ENCODE measurements at places on chromosomes 5 and 9.
A peak's percentile ranks its signal among the peaks of the same experiment; 100 is the strongest.

DNA sequence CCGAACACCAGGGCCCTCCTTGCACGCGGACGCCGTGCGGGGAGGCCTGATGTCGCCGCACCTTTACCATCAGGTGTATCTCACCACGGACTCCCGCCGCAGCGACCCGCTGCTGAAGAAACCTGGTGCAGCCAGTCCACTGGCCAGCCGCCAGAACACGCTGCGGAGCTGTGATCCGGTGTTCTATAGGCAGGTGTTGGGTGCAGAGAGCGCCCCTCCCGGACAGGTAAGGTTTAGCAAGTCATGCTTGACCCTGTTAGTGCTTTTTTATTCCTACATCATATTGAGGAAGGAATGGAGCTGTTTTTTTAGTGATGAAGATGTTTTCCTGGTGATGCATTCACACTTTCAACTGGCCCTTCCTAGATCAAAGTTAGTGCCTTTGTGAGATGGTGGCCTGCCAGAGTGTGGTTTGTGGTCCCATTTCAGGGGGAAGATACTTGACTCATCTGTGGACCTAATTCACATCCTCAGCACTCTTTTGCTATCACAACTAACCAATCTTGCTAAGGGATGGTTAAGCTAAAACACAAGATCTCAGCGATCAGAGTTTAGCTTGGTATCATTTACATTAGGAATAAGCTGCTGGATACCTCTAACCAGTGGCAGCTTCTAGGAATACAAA lies 2.7 kb downstream of the PCDHGC3 start:
- DNase-seq, result no peak

- DNase-seq, result no peak
Measured at GRCh38 chr9:935348-935965, 41.0 kb upstream of the DMRT3 start.

- DNase-seq, result no peak
Measured at GRCh38 chr9:78261403-78262001, 25.6 kb downstream of the CEP78 start.

- DNase-seq, result peak; percentile 70
Measured at GRCh38 chr5:76473661-76474060, 70.6 kb downstream of the IQGAP2 start.

DNA sequence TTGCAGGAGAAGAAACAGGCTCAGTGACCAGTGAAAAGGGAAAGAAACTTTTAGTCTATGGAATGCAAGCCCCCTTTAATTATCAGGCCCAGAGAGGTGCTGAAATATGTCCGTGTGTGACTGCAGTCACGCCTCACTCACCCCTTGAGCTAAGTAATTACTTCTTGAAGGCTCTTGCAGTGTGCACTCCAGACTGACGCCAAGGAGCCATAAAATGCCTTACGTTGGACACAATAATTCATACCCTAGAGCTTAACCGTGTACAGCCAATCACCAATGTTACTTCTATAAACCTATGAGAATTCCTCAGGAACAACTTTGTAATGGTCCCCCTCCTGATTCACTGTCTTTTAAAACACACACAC lies 242.2 kb downstream of the SYK start:
- no peak for DNase-seq

DNA sequence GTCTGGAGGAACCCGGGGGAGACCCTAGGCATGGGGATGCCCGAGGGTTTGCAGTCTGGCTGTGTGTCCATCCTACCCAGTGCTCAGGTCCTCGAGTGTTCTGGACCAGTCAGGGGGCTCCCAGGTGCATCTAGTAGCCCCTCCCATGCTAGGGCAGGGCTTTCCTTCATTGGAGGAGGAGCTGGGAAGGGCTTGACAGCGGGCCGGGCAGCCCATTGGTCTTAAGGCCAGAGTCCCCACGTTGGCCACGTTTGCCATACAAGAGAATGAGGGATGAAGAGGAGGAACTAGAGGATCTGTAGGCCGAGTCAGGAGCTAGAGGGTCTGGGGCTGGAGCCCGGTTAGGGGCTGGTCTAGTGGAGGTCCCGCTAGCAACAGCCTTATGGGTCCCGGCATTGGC lies 37.3 kb upstream of the CTSV start:
- DNase-seq, result no peak

DNA sequence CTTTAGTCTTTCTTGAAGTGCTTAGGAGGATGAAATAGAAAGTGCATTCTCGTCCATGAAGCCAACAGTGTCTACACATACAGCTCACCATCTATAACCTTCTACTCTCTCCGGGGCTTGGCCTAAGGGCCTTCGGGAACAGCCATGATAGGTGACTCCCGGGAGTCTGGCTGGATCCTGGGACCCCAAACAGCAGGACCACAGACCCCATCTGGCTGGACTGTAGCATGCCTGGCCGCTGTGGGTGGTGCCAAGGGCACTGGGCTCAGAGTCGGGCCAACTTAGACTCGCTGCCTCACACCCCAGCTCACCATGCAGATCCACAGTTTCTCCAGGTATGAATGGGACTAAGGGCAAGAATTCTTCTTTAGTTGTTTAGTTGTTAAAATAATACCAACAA lies 16.3 kb downstream of the GABBR2 start:
- no peak for DNase-seq

DNA sequence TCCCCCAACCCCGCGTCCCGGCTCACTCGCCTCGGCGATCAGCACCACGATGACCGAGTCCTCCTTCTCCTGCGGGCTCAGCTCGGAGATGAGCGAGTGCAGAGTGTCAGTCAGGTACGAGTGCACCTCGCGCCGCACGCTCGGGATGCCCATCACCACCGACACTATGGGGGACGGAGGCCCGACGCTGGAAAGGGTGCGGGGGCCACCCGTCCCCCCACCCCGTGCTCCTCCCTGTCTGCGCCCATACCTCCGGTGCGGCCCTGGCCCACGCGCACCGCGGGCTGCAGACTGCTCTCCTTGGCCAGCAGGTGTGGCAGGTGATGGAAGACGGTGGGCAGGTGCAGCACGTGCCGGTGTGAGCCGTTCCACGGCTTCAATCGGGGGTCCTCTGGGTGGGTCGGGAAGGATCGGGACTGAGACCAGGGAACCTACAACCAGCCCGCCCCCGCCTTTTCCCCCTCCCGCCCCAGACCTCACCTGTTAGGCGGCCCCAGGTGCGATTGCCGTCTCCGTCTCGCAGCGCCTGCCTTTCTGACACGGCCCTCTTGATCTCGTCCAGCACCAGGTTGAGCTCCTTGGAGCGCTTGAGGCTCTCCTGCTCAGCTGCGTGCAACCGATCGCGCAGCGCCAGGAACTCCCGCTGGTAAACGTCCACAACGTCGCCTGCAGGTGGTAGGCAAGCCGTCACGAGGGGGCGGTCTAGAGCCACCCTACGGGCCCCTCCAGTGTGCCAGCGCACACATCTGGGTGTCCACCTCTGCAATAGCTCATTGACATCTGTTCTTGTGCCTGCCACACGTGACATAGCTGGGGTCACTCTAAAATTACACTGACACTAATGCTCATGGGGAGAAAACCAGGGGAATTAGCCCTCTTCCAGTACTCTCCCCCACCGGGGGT lies 5.1 kb downstream of the MGAT4B start:
- peak; percentile 87 for DNase-seq

Measured in activated naive CD4-positive, alpha-beta T cell treated with anti-CD3 and anti-CD28 coated beads, Interleukin-2, amount 50 U/mL, for 16 hours (primary cell).